ENCODE measurements at places on chromosomes 4 and X.

DNA sequence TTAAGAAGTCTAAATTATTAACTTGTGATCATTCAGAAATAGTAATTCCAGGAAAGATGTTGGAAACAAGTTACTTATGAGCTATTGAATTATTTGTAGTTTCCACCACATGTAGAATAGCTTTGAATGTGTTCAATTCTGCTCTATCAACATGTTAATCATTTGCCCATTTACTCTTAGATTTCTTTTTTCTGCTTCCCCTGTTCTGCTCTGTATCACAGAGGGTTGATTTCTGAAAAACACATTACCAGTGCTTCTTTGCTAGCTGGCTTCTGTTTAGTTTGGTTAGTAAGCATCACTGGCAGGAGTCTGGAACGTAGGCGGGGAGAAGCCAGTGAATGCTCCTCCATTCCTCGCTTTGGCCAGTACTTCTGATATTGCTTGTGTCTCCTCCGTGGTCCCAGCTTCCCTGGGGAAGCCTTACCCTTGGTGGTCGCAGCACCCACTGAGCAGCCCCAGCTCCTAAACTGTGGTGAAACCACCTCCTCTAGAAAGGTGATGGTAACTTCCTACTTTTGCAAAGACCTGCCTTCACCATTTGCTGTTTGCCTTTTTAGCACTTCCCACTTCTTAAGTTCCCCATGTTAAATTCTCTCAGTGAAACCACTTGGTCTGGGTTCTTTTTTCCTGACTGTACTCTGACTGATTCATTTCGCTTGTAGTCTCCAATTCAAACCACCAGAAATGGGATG is 40.3 kb upstream of the GALNT7 start:
- DNase-seq: no peak

DNA sequence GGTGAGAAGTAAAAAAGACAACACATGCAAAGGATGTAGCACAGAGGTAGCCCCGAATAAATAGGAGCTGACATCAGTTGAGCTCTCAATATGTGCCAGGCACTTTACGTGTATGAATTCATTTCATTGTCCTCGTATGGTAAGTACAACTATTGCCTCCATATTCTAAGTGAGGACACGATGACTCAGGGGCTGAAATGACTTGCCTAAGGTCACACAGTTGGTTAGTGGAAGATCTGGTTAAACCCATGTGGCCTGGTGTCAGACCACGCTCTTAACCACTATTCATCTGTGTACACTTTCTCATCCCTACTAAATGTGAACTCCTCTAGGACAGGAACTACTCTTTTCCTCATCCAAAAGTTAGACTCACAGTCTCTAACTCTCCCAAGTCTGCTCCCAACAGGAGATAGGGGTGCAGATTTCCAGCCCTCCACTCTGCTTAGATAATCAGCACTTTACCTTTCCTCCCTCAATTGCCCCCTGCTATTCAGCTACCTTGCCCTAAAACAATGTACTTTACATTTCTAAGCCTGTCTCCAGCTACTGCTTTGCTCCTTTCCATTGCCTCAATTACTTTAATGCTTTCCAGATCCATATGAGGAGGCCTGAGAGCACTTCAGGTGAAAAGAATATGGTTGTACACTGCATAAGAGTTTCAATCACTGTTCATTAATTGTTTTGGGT is 58.8 kb upstream of the LHFPL1 start:
- DNase-seq: no peak

DNA sequence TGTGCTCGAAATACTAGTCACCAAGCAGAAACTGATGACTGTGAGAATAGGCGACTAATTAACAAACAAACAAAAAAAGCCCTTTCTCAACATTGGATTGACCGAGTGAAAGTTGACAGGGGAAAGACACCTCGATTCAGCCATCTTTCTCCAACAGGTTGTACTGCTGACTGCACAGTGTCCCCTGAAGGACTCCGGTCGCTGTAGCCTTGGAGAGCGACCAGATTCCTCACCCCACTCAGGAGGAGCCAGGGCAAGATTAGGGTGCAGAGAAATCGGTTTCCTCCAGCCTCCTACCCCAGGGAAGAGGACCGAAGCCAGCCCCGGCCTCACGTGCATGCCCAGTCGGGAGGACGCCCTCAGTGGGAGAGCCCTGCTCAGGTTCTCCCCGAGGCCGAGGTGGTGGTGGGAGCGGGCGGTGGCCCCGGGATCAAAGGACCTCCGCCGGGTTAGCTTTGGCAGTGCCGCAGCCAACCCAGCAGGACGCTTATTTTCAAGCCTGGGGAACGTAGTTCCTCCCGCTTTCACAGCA is 1.1 kb upstream of the RAP1GDS1 start:
- no peak for DNase-seq

DNA sequence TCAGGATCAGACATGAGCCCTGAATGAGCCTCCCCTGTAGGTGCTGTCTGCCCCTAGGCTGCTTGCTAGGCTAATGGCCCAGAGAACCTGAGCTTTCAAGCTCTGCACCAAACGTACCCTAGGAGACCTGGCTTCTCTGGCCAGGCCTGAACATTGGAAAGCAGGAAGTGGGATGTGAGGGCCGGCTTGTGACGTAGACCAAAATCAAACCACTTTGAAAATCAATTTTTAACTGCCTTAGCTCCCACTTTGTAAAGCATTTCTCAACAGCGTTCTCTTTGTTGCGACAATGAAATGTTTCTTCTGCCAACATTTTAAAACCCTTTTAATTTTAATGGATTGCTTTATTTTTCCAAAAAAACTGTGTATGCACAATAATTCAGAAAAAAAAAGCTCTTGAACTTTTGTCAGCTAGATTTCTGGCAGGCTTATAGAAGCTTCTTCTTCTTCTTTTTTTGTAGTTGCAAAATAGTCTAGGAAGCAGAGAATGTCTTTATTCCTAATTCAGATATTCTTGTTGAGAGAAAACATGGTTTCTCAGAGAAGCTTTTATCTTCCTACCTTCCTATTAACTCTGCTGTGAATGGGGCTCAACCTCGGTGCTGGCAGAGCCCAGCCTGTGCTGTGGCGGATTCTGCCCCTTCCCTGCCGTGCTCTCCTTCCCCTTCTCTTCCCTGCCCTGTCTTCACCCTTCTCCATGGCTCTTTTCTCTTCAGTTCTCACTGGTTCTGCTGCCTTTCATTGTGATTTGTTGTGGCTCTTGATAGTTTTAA is 145.2 kb upstream of the SFRP2 start:
- DNase-seq: no peak

- DNase-seq: no peak
These were observed 397.5 kb upstream of the PRKX start for GRCh38 chrX:4110964-4111363.

GRCh38 chrX:149758068-149758714 is 15.7 kb upstream of the HSFX1 start:
- DNase-seq: no peak

- DNase-seq: no peak
These were observed at the start of gene FTHL17 for GRCh38 chrX:31071725-31072124. Gene FTHL17 (minus strand): TSS chrX:31072041. CDS start chrX:31071953, 88 bp downstream.

GRCh38 chrX:131366407-131366806 is 77.3 kb upstream of the IGSF1 start:
- no peak for DNase-seq

DNA sequence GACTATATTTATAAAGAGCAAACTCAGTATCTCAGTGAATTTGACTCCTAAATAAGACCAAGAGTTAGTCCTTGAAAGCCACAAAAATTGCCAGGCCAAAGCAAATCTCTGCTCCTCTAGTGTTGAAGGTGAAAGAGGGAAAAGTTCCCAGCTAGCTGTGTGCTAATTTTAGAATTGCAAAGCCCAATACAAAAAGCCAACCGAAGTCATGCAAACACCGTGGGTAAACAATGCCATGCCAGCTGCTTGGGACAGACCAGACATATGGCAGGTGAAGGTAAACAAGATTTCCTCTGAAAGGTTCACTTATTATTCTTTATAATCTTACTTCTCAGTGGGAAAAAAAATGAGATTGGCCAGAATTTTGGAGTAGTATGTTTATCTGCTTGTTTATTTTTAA is 80.5 kb upstream of the LNX1 start:
- DNase-seq: no peak

- DNase-seq: no peak
These were observed 306.5 kb downstream of the MAGEB5 start for GRCh38 chrX:26522501-26522900.

DNA sequence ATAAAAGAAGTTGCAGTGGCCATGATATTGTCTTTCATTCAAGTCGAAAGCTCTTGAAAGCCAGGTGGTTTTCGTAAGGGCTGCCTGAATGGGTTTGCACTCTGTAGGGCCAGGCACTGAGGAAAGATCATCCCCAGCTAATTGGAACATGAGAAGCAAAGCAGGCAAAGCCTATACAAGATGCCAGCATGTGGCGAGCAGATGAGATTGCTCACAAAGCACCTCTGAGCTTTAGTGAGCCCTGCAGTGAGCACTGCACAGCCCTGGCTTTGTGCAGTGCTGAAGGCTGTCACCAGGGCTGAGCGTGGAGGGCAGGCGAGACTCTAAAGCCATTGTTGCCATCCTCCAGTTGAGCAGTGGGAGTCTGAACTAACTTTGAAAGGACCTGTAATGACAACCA is 53.8 kb downstream of the HADH start:
- no peak for DNase-seq

GRCh38 chrX:123291623-123292022 is 107.5 kb downstream of the GRIA3 start:
- no peak for DNase-seq

DNA sequence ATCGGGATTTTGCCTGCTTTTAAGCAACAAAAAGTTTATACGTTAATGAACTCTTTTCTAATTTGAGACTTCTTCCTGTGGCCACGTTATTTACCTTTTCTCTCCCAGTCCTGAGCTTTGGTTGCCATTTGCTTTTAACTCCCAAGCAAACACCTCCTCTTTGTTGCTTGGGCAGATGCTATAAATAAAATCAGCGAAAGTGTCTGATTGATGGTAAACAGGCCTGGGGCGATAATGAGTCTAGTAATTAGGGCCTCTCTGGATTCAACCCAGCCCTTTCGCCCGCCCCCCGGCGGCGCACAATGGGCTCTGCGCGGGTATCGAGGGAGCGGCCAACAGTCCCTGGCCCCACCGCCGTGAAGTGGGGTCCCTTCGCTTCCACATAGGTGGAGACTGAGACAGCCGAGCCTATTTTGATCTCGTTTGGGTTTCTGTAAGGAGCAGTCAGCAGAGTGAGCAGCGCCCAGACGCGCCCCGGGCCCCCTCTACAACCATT is 790 bp downstream of the CLGN start:
- DNase-seq: no peak

GRCh38 chrX:68163441-68163840 is 269.9 kb downstream of the OPHN1 start:
- DNase-seq: no peak

DNA sequence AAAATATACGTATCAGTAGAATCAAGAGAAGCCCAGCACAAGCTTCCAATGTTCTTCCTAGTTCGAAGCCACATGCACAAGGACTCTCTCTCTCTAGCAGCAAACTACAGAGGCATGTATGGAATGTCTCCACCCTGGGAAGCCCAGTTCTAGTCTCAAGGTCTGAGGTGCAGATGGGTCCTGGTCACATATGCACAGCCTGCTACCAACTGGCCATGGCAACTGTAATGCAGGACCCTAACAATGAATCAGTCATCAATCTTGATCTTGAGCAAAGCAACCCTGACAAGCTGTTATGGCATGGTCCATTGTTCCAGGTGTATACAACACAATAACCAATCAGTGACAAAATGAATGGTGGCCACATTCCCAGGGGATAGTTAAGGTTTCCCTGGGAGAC is 55.8 kb downstream of the MBNL3 start:
- no peak for DNase-seq

- no peak for DNase-seq
These were observed 209.8 kb downstream of the RTL9 start for GRCh38 chrX:110568441-110568840.

GRCh38 chrX:39576041-39576872 is 521.5 kb downstream of the BCOR start:
- no peak for DNase-seq

DNA sequence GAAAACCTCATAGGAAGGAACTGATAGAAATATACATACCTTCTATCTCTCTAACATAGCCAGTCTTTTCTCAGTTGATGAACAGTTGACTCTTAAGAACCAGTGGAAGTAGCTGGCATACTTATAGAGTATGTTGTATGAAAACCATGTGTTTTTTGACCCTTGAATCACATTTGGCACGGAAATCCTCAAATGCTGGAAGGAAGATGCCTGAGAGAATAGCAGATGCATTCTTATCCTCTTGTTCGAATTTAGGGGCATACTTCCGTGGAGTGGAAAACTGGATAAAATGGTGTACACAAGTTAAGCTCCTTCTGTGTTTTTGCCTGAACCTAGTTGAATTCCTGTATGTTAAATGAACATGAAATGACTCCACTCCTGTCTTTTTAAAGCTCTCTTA is 145.5 kb downstream of the PCDH7 start:
- no peak for DNase-seq

DNA sequence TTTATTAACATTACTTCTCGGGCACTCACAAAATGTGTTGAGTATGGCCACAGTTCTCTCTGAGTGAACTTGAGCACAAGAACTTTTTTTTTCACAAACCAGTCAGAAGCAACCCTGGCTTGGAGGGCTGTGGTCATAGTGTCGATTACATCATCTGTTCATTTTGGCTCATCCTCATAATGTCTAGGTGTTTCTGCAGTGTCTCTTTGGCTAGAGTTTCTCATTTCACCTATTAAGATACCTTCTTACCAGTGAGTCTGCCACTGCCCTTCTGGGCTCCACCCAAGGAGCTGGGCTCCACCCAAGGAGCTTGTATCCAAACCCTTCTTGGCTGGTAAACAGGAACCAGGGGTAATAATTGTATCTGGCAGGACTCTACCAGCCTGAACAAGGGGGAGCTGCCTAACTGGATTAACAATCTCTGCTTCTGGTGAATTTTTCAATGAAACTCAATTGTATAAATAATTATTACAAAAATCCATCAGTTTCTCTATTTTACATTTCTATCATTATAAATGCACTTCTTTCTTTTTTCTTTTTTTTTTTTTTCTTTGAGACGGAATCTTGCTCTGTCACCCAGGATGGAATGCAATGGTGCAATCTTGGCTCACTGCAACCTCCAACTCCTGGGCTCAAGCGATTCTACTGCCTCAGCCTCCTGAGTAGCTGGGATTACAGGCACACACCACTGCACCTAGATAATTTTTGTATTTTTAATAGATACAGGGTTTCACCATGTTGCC is 667.7 kb upstream of the SLIT2 start:
- no peak for DNase-seq

GRCh38 chrX:77595848-77596247 is 148.7 kb downstream of the FGF16 start:
- no peak for DNase-seq

GRCh38 chr4:153765894-153766293 is 6.1 kb upstream of the RNF175 start:
- DNase-seq: no peak

DNA sequence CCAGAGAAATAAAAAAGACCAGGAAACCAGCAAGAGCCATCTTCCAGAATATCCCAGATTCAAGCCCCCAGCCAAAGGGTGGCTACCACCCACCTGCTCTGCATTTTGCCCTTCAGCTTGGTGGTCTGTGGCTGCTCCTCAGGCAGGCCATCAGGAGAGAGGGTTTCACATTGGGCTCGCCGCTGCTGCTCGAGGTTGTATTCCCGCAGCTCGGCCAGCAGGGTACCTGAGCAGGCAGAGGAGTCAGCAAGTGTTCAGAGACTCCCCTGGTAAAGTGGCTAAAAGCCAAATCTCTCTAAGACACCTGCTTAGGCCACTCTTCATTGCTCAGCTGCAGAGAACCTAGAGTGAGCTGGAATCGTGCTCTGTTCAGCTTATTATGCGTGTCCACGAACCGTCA is 110.8 kb upstream of the HSD17B10 start:
- DNase-seq: no peak

- no peak for DNase-seq
These were observed at the start of gene PCDH10 for GRCh38 chr4:133148690-133149363. Gene PCDH10 (plus strand): TSS chr4:133149294. CDS start chr4:133150141, 847 bp downstream.

GRCh38 chr4:151829309-151829708 is 68.5 kb upstream of the GATB start:
- no peak for DNase-seq

Measured in stimulated activated CD8-positive, alpha-beta memory T cell treated with anti-CD3 and anti-CD28 coated beads, Interleukin-12 subunit alpha, Interleukin-12 subunit beta, amount 100 ng/mL, for 1 hour (primary cell).